ENCODE measurements at places on chromosomes 12 and 14.

GRCh38 chr12:122834104-122834920 lies 945 bp upstream of the HIP1R start:
- DNase-seq, result peak; percentile 19

DNA sequence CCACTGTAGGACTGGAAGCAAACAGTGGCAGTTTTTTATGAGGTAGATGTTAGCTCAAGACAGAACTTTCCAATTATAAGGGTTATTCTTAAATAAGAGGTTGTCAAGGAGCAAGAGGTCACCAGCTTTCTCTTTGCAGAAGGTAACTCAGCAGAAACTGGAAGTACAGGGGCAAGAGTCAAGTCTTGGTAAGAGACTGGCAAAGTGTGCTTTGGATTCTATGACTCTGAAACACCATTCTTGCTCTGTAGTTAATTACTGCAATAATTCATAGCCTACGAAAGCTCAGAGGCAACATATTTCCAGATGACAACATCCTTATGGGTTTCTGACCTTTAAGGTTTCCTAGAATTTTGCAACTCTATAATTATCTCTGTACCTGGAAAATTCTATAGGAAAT lies 51.3 kb downstream of the RMST start:
- no peak for DNase-seq

DNA sequence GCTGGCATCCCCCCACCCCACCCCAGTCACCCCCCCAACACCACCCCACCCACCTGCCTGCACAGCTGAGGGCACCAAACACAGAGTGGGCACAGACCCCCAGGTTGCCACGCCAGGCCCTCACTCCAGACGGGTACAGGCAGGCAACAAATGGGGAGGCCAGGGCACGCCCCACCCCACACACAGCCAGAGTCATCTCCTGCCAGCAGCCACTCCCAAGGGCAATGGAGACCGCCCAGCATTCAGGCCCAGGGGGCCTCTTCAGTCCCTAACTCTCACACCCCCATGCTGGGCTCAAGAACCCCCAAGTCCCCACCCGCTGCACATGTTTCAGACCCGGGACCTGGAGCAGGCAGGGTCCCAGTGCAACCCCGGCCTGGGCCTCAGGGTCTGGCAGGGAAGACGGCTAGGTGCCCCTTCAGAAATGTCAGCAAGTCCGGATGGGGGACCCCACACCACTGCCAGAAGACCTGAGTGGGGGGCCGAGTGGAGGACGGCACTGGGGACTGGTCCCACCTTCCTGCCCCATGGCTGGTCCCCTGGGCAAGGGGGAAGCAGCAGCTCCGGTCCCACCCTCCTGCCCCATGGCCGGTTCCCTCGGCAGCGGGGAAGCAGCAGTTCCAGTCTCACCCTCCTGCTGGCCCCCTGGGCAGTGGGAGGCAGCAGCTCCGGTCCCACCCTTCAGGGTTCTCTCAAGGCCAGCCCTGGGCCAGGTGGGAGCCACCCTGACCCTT lies 11.9 kb downstream of the AKT1 start:
- no peak for DNase-seq

GRCh38 chr14:97337670-97338069 lies 540.5 kb downstream of the VRK1 start:
- no peak for DNase-seq

DNA sequence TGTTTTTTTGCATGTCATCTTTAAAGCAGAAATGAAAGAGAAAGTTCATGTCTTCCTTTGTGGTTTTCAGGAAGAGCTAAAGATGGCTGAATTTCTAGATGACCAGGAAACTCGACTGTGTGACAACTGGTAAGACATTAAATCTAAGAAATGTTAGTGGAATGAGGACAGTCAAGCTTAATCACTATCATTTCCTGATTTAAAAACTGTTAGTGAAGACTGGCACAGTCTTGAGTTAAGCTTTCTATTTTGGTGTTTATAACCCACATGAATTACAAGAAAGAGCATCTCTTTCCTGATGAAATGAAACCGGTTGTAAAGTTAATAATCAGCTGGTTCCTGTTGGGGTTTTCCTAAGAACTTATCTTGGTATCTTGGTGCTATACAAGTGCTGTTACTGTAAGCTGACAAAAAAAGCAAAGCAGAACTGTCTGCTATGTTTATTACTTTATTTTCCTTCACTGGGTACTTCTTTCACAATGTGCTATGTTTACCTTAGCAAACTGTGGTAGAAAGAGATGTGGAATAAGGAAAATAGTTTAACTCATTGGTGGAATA lies 5.2 kb downstream of the TRAFD1 start:
- DNase-seq, result peak; percentile 79

DNA sequence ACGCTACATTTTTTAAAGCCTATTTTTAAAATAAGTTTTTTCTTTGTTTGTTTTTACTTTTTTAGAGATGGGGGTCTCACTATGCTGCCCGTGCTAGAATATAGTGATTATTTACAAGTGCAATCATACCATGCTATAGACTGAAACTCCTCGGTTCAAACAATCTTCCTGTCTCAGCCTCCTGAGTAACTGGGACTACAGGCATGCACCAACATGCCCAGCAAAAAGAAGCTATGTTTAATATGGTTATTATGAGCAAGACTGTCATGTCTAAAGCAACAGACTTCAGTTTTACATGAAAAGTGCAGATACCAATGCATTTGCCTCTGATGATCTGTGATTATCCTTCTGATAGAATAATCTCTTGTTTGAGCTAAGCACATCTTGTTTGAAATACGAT lies 45.6 kb upstream of the SGPP1 start:
- no peak for DNase-seq

- no peak for DNase-seq
These were observed 47.6 kb downstream of the NINJ2 start for GRCh38 chr12:615620-616019.

GRCh38 chr12:3086729-3087323 lies 9.6 kb downstream of the TSPAN9 start:
- no peak for DNase-seq

DNA sequence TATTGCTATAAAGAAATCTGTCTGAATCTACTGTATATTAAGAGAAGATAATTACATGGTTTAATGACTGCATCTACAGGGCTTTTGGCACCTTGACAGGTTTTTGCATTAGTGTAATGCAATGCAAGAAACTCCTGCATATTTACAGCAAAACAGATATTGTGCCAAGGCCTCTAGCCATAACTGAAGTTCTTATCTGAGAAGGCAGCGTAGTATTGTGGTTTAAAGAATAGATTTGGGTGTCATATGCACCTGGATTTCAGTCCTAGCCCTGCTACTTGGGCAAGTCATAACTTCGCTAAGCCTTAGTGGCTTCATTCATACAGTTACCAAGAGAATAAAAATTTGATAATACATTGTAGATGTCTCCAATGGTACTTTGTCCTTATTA lies 350.1 kb downstream of the CCDC91 start:
- no peak for DNase-seq

- no peak for DNase-seq
These were observed 42.1 kb downstream of the MGST1 start for GRCh38 chr12:16389594-16389993.

Data from CD4-positive, alpha-beta T cell treated with Interleukin-17A for 1 hour (primary cell).